Pancreas (tissue), 10 donors: ENCODE measurements at places on chromosomes 4 and X. TPM values are rescaled to one million over a fixed set of nuclear protein-coding genes. Genes with fewer than 3 reads are reported as not detected.

DNA sequence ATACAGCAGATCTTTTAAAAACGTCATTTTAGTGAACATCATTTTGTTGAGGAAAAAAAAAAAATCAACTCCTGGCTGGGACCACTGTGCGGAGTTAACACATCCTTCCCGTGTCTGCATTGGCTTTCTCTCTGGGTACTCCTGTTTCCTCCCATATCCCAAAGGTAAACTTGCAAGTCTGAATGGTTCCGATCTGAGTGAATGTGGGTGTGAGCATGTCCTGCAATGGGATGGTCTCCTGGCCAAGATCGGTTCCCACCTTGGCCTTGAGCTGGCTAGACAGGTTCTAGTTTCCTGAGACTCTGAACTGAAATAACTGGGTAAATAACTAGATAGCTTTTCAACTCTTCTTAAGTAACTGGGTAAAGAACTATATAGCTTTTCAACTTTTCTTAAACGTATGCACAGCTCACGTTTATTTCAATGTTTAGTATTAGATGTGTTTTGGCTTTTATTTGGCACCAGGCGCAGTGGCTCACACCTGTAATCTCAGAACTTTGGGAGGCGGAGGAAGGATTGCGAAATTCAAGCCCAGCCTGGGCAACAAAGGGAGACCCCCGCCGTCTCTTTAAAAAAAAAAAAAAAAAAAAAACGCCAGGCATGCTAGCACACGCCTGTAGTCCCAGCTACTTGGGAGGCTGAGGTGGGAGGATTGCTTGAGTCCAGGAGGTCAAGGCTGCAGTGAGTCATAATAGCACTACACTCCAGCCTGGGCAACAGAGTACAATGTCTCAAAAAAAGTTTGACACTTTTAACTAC lies 14.0 kb downstream of the RBMX start:
- H3K4me3 ChIP-seq = no peak overlapping the region
- H3K36me3 ChIP-seq = no peaks in the 10 kb centered on the region
- H3K4me1 ChIP-seq = no peaks in the 10 kb centered on the region
- H3K27me3 ChIP-seq = no peaks in the 10 kb centered on the region

- H3K4me1 ChIP-seq = peaks cover 14% of the 10 kb centered on the region
- H3K4me3 ChIP-seq = no peak overlapping the region
- no peaks in the 10 kb centered on the region for H3K36me3 ChIP-seq
- no peak overlapping the region for H3K27ac ChIP-seq
Measured at GRCh38 chr4:112277705-112278448, 7.8 kb downstream of the TIFA start.

- H3K4me1 ChIP-seq = no peaks in the 10 kb centered on the region
- no peak for DNase-seq
- no peaks in the 10 kb centered on the region for H3K27me3 ChIP-seq
- H3K36me3 ChIP-seq = no peaks in the 10 kb centered on the region
- no peak overlapping the region for H3K27ac ChIP-seq
- no peak overlapping the region for H3K4me3 ChIP-seq
Measured at GRCh38 chr4:177455561-177455970, 13.3 kb upstream of the AGA start.

- H3K27ac ChIP-seq = no peak overlapping the region
- DNase-seq = no peak
- H3K4me3 ChIP-seq = no peak overlapping the region
- H3K4me1 ChIP-seq = no peaks in the 10 kb centered on the region
- no peaks in the 10 kb centered on the region for H3K36me3 ChIP-seq
Measured at GRCh38 chr4:163606896-163607691, 112.6 kb downstream of the TMA16 start.

DNA sequence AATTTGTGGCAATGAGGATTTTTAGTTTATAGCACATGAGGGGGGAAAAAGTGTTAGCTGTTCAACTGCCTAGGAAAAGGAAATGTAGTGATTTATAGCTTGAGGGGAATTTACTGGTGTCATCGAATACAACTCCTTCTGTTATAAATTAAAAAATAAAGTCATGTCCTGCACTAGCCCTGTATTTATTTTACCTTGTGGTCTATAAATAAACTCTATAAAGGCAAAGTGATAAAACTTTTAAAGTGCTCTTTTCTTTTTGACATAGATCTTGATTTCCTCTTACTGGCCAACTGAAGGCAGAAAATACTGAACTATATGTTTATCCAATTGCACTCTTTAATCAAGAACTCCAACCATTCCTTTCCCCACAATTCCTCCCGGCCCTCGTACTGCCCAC lies 672.1 kb upstream of the SLIT2 start:
- H3K27ac ChIP-seq = no peak overlapping the region
- H3K4me1 ChIP-seq = no peaks in the 10 kb centered on the region
- no peaks in the 10 kb centered on the region for H3K36me3 ChIP-seq
- DNase-seq = no peak

GRCh38 chrX:38988301-38988700 lies 187.0 kb downstream of the MID1IP1 start:
- H3K27me3 ChIP-seq = no peaks in the 10 kb centered on the region
- no peak overlapping the region for H3K27ac ChIP-seq
- H3K36me3 ChIP-seq = no peaks in the 10 kb centered on the region
- H3K4me3 ChIP-seq = no peak overlapping the region

DNA sequence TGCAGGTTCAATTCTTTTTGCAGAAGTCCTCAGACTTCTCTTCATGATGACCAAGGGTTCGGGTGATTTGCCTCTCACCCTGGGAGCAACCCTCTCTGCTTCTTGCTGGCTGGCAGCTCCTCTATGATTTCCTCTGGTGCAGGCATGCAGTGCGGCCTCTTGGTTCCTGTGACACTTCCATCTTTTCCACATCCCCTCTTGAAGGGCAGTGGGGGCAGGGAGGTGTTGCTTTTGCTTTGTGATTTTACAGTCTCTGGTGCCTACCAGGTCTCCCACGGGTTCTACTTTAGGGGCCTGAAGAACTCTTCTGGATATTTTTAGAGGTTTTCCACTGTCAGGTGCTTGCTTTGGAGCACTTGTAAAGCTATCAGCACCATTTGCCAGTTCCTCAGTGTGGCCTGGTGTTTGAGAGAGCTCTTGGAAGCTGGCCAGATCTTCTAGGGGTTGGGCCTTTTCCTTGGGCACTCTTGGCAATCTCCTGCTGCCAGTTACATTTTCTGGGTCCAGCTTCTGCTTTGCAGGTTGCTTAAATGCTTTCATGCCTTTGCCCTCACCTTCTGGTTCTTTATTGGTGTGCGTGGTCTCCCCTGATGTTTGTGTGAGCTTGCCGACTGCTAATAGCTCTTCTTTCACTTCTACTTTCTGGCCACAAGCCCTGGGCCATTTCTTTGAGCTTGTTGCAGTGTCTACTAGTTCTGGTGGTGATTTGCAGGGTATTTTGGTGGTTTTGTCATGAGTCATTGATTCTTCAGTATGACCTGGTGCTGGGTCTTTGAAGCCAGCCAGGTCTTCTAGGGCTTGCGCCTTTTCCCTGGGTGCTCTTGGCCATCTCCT lies 11.5 kb upstream of the CHST7 start:
- H3K4me1 ChIP-seq = no peaks in the 10 kb centered on the region
- H3K27me3 ChIP-seq = no peaks in the 10 kb centered on the region
- no peak overlapping the region for H3K4me3 ChIP-seq

DNA sequence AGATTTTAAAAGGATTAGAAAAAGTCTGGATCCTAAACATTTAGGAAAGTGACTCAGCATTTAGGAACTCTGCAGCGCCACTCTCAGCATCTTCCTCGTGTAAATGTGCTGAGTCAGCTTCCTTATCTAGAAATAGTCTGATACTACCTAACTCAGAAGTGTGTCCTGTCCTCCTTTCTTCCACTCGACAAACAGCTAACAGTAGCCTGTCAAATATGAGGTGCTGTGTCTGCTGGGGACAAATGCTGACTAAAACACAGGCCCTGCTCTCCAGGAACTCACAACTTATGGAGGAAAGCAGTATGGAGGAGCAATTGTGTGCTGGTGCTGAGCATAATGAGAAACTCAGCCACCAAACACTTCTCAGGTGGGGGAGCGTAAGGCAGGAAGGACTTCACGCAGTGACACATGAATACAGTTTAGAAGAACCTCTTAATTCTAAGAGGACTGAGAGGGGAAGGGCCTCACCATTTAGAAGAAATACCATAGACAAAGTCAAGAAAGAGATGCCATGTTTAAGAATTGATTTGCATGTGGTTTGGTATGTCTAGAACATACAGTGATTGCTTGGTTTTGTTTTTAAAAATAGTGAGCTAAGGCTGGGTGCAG lies 125.3 kb downstream of the SOWAHB start:
- H3K4me3 ChIP-seq = no peak overlapping the region
- no peaks in the 10 kb centered on the region for H3K36me3 ChIP-seq
- no peak overlapping the region for H3K27ac ChIP-seq

DNA sequence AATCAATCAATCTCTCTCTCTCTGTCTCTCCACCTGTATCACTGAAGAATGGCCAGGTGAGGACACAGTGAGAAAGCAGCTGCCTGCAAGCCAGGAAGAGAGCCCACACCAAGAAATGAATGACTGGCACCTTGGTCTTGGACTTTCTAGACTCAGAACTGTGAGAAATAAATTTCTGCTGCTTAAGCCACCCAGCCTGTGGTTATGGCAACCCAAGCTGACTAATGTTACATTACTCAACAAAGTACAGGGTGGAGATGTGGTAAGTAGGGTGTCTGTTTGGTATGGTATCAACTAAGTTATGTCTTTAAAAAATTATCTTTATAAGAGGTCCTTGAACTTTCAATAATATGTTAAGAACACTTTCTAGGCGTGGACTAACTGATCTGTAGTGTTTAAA lies 159.3 kb downstream of the EPHA5 start:
- H3K4me1 ChIP-seq = no peaks in the 10 kb centered on the region
- H3K36me3 ChIP-seq = no peaks in the 10 kb centered on the region
- no peak overlapping the region for H3K4me3 ChIP-seq
- H3K27me3 ChIP-seq = no peaks in the 10 kb centered on the region
- DNase-seq = no peak

- no peak overlapping the region for H3K27ac ChIP-seq
- no peaks in the 10 kb centered on the region for H3K27me3 ChIP-seq
- H3K4me3 ChIP-seq = no peak overlapping the region
- H3K36me3 ChIP-seq = no peaks in the 10 kb centered on the region
- no peak for DNase-seq
- H3K4me1 ChIP-seq = no peaks in the 10 kb centered on the region
Measured at GRCh38 chrX:349196-349595, 30.6 kb upstream of the GTPBP6 start.

DNA sequence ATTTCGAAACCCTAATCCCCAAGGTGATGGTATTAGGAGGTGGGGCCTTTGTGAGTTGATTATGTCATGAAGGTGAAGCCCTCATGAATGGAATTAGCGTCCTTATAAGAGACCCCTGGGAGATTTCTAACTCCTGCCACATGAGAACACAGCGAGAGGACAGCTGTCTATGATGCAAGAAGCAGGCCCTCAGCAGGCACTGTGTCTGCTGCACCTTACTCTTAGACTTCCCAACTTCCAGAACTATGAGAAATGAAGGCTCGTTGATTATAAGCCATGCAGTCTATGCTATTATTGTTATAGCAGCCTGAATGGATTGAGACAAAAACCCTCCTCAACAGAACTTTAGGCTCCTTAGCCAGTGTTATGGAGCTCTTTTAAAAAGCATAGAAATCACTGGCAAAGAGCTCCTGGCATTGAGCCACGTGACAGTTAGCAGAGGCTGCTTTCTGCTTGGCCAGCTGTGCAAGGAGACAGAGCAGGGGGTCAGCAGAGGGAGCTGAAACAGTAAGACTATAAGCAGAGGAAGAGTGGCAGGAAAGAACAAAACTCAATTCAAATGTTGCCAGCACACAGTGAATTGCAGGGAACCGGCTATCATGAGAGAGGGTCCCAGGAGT lies 219.2 kb upstream of the FAT1 start:
- no peak overlapping the region for H3K27ac ChIP-seq
- no peaks in the 10 kb centered on the region for H3K27me3 ChIP-seq
- peaks cover 8% of the 10 kb centered on the region for H3K4me1 ChIP-seq
- no peaks in the 10 kb centered on the region for H3K36me3 ChIP-seq
- H3K4me3 ChIP-seq = no peak overlapping the region

GRCh38 chrX:140034916-140035315 lies 69.6 kb upstream of the CXorf66 start:
- H3K27ac ChIP-seq = no peak overlapping the region
- H3K36me3 ChIP-seq = no peaks in the 10 kb centered on the region
- H3K4me1 ChIP-seq = no peaks in the 10 kb centered on the region

DNA sequence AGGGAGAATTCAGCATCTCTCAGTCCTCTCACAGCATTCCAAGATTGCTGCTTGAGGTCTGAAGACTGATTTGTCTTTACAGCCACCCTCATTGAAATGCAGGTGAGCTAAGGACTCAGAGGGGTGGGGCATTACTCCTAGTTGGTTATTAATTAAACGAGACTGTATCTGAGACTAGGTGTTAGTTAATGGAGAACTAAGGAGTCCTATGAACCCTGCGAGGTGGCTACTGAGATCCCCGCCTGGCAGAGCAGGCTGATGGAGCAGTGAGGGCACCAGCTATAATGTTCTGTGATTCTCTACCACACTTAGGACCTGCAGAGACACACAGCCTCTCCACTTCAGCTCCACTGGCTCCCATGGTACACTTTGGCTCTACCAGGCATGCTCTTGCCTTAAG lies 215.3 kb downstream of the MID1IP1 start:
- H3K4me1 ChIP-seq = peaks cover 5% of the 10 kb centered on the region
- H3K36me3 ChIP-seq = no peaks in the 10 kb centered on the region
- H3K27me3 ChIP-seq = no peaks in the 10 kb centered on the region

GRCh38 chrX:13923289-13923688 lies 106.4 kb upstream of the GPM6B start:
- H3K4me3 ChIP-seq = no peak overlapping the region
- no peaks in the 10 kb centered on the region for H3K27me3 ChIP-seq
- no peak overlapping the region for H3K27ac ChIP-seq
- H3K4me1 ChIP-seq = no peaks in the 10 kb centered on the region
- DNase-seq = no peak
- no peaks in the 10 kb centered on the region for H3K36me3 ChIP-seq

DNA sequence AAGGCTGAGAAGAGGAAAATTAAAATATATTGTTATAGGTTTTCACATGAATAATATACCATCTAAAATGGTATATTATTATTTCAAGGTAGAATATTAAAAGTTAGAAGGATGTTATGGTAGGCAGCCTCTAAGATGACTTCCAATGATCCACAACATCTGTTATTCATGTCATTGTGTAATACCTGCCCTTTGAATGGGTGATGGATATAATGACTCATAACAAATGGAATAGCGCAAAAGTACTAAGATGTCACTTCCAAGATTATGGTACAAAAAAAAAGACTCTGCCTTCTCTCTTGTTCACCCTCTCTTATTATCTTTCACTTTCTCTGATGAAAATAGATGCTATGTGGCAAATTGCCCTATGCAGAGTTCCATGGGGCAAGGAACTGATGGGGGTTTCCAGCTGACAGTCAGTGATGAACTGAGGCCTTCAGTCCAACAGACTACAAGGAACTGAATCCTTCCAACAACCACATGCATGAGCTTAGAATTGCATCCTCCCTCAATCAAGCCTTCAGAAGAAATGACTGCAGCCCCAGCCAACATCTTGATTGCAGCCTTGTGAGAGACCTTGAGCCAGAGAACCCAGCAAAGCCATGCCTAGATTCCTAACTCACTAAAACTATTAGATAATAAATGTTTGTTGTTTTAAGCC lies 57.7 kb downstream of the HS6ST2 start:
- H3K4me1 ChIP-seq = no peaks in the 10 kb centered on the region
- no peak for DNase-seq
- no peaks in the 10 kb centered on the region for H3K36me3 ChIP-seq
- no peak overlapping the region for H3K4me3 ChIP-seq

- no peaks in the 10 kb centered on the region for H3K36me3 ChIP-seq
- no peak overlapping the region for H3K4me3 ChIP-seq
- no peaks in the 10 kb centered on the region for H3K4me1 ChIP-seq
- DNase-seq = no peak
Measured at GRCh38 chr4:89164400-89164799, 53.1 kb downstream of the TIGD2 start.

The TMEM154 gene
- 0.60 TPM for total RNA-seq

The CYSLTR1 gene
- 0.42 TPM for total RNA-seq

The PASD1 gene
- not detected for total RNA-seq

The AVPR2 gene
- 0.34 TPM for total RNA-seq

The USP17L15 gene
- not detected for total RNA-seq

The GYG2 gene
- total RNA-seq = 3.1 TPM

The TRIM2 gene
- total RNA-seq = 24.3 TPM
